ENCODE measurements at places on chromosomes 5 and 9. TPM values are rescaled to one million over a fixed set of nuclear protein-coding genes. Genes with fewer than 3 reads are reported as not detected.
A peak's percentile ranks its signal among the peaks of the same experiment; 100 is the strongest.

CTNND2 gene
- 74.2 TPM for total RNA-seq

PCDHB3 gene
- 11.0 TPM for total RNA-seq

- no peak for DNase-seq
Observed at GRCh38 chr5:8391911-8392310, 523.0 kb downstream of the MTRR start.

DNA sequence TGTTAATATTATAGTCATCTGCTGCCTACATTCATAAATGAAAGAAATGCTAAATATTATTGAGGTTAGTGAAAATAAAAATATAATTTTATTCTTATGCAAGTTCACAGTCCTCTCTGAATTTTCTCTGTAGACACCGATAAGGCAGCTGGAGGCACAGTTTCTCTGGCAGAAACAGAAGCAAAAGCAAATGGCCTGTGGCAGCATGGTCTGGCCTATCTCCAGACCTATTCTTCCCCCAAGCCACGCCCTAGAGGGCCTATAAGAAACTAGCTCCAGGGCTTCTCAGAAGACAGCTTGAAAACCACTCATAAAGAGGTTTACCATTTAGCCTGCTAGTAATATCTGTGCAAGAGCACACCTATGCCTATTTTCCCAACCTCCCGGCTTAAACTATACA, 28.4 kb downstream of the MRPS27 start:
- no peak for DNase-seq

DNA sequence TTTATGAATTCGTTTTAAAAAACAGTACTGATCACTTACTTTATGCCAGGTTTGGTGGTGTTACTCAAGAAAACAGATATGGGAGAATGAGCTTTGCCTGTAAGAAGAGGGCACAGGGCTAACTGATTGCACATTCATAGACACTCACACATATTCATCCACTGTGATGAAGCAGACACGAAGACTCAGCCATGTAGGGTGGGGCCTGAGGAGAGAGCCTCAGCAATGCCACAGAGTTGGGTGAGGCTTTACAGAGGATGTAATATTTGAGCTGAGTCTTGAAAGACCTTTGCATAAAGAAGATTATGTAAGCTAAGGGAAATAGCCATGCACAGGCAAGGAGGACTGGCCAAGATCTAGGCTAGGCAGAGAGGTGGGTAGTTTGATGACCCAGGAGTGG, 472.8 kb downstream of the PSAT1 start:
- DNase-seq, result no peak

DNA sequence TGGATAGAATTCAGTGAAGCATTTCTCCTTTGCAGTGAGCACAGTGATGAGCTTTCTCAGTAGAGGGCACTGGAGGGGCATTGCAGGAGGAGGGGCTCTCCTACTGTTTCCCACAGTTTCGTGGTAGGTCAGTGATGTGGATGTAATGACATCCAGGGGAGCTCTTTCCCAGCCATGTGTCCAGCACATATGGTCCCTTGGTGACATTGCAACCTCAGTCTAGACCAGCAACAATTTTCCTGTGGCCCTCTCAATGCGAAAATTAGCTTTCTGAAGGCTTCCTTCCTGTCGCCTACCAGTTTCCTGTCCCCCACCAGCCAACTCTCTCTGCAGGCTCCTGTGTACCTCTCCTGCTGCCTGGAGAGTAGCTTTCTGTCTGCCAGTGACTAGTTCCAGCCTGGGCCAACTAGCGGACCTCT, 6.9 kb upstream of the PDCL start:
- DNase-seq, result no peak

DNA sequence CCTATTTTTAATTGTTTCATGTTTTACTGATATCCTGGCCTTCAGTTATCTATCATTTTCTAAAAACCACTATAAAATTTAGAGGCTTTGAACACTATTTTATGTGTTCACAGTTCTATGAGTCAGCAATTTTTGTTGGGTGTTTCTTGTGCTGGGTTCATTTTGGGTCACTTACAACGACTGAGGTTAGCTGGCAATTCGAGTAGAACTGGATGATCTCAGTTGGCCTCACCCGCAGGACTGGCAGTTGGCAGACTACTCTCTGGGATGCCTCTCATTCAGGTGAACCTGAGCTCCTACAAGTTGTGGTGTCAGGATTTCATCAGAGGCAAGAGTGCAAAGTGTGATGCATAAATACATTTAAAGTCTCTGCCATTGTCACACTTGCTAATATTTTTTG, 151.0 kb upstream of the PAPPA start:
- DNase-seq, result no peak

DNA sequence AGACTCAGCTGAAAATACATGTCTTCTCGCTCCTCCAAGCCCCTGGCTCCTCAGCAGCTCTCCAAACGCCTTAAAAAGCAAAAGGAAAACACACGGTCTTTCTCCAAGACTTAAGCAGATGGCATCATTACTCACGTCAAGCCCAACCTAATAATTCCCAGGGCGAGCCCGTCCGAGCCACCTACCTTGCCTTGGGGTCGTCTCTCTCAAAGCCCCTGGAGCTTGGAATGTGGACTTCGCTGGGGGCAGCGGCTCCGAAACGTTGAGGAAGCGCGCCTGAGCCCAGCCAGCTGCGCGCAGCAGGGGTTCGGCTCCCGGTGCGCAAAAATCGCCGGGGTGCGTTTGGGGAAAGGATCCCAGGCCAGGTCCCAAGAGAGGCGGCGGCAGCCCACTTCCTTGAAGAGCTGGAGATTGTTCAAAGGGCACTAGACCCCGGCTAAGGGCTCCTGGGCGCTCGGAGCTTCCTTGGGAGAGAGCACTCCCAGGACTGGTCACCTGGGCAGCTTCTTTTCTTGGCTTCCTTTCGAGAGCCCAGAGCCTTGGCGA, 395 bp downstream of the DRD1 start:
- peak; percentile 42 for DNase-seq
